Heart right ventricle (tissue), 16 donors: ENCODE measurements at places on chromosomes 1 and 21. TPM values are rescaled to one million over a fixed set of nuclear protein-coding genes. Genes with fewer than 3 reads are reported as not detected.

NRIP1 gene
- total RNA-seq, result 18.1 TPM

REN gene
- total RNA-seq, result not detected

ARID4B gene
- 15.9 TPM for total RNA-seq

AIRE gene
- total RNA-seq, result 0.10 TPM

GRCh38 chr1:114034567-114035303 lies 55.5 kb downstream of the OLFML3 start:
- no peak for DNase-seq

GRCh38 chr1:31977385-31978131 lies 36.1 kb upstream of the KHDRBS1 start:
- DNase-seq, result peak; percentile 8

- DNase-seq, result no peak
These were observed 135.0 kb downstream of the ATP5PO start for GRCh38 chr21:33780631-33781030.

DNA sequence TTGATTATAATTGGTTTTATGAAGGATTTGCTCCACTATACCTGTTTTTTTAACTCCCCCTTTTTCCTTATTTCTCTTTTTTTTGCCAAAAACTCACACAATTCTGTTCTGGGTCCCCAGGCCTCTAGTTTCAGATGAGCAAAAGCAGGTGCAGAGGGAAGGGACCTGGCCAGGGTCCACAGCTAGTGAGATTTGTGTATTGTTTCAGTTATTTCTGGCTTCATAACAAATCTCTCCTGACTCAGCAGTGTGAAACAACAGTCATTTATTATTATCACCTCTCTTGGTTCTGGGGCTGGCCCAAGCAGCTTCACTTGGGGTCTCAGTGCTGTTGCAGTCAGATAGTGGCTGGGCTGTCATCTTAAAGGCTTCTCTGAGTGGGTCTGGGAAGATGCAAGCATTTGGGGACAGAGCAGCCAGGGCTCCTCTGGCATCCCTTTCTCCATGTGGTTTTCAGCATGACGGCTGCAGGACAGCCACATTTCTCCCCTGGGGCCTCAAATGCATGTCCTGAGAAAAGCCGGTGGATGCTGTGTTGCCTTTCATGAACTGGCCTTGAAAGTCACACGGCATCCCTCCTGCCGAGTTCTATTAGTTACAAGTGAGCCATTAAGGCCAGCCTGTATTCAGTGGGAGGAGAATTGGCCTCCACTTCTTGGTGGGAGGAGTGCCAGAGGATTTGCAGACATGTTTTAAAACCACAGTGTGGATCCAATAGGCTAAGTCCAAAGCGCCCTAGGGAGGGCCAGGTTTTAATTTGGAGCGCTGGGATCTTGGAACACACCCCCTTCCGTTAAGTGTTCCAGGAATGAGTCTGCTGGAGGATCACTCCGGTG lies 137.1 kb downstream of the CAMTA1 start:
- DNase-seq, result no peak

GRCh38 chr1:62494137-62494536 lies 57.3 kb downstream of the USP1 start:
- DNase-seq, result no peak

GRCh38 chr1:75274920-75275506 lies 140.8 kb downstream of the LHX8 start:
- DNase-seq, result no peak
